ENCODE measurements at places on chromosomes 11 and 22.

- DNase-seq = no peak
Observed at GRCh38 chr11:9615031-9615451, 41.6 kb downstream of the WEE1 start.

- no peak for DNase-seq
Observed at GRCh38 chr11:32107647-32108046, 16.8 kb downstream of the RCN1 start.

DNA sequence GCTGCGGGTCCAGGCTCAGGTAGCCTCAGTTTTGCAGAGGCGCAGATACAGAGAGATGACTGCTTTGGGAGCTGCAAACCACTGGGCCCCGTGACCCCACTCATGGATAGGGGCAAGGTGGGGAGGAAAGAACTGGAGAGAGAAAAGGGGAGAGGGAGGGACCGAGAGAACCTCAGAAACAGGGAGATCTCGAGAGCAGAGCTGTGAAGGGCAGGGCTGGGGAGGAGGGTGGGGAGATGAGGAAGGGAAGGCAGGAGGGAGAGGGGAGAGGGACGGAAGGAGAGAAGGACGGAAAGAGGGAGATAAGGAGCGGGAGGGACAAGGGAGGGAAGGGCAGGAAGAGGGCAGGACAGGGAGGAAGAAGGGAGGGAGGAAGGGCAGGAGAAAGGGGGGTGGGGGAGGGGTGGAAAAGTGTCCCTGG lies 46.3 kb downstream of the IGLL1 start:
- no peak for DNase-seq

GRCh38 chr11:656426-656825 lies 19.4 kb downstream of the DRD4 start:
- no peak for DNase-seq

DNA sequence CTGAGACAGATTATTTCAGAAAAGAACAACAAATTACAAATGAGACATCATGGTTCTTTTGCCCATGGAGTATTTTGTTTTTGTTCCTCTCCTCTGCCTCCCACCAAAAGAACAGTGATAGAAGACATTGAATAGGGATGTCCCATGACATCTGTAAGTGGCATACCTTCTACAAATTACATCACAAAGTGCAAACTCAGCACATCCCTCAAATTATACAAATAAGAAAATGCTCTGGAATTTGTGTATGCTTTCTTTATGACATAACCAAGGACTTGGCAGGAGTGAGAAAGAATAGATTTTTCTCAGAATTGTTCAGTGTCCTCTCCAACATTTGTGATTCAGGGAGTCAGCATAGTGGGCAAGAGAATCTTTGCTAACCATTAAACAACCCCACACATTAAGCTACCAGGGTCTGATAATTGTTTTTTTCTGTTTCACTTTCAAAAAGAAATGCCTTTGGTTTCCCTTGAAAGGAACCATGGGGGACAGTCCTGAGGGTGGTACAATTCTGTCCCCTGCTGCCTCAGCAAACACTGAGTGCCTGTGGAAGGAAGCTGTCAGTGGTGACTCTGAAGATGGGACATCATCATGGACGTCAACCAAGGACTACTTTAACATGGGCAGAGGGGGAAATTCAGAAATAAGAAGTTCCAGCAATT lies 430.3 kb downstream of the AASDHPPT start:
- no peak for DNase-seq

GRCh38 chr11:93073026-93073425 lies 103.6 kb downstream of the MTNR1B start:
- no peak for DNase-seq

GRCh38 chr11:126514061-126514693 lies 158.7 kb downstream of the ST3GAL4 start:
- DNase-seq = no peak

GRCh38 chr11:65084598-65085375 lies 765 bp downstream of the ZFPL1 start:
- no peak for DNase-seq

- DNase-seq = no peak
Observed at GRCh38 chr22:40180403-40180802, 2.7 kb downstream of the TNRC6B start.

- DNase-seq = no peak
Observed at GRCh38 chr11:68332186-68332585, 19.8 kb downstream of the LRP5 start.

- DNase-seq = no peak
Observed at GRCh38 chr22:19086896-19087295, 35.3 kb downstream of the DGCR2 start.

GRCh38 chr22:37260901-37261336 lies 16.9 kb upstream of the RAC2 start:
- DNase-seq = peak; percentile 61

- peak; percentile 28 for DNase-seq
Observed at GRCh38 chr11:118791961-118792569, 1.1 kb upstream of the DDX6 start.

DNA sequence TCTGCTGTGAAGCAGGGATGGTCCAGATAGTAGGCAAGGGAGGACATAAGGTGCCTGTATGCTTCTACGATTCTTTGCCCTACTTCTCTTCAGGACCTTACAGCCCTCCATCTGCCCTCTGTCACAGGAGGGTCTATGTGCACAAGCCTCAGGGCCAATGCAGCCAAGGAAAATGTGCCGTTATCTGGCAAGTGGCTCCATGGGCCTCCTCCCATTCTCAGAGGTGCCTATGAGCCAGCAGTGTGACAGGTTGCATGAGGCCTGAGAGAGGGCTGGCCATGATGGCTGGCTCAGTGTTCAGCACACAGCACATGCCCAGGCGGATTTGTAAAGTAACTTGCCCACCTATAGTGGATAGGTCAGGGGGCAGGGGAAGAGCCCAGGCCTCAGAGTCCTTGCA lies 51.3 kb upstream of the SUSD2 start:
- no peak for DNase-seq

- DNase-seq = no peak
Observed at GRCh38 chr11:113998574-113998973, 23.7 kb downstream of the HTR3A start.

DNA sequence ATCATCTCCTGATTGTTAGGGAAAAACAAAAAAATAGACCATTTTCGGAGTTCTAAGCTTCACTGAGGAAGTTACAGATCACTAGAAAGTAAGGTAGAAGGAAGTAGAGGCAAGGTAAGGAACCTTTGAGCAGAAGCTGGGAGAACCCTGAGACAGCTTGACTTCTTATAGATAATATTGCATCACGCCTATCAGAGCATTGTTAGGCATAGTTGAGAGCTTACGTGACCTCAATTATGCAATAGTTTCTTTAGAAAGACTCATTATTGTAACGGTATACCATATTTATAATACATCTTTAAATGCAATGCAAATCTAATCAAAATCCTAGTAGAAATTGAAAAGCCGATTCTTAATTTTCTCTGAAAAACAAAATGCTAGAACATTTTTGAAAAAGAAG lies 4.9 kb downstream of the TBRG1 start:
- no peak for DNase-seq

DNA sequence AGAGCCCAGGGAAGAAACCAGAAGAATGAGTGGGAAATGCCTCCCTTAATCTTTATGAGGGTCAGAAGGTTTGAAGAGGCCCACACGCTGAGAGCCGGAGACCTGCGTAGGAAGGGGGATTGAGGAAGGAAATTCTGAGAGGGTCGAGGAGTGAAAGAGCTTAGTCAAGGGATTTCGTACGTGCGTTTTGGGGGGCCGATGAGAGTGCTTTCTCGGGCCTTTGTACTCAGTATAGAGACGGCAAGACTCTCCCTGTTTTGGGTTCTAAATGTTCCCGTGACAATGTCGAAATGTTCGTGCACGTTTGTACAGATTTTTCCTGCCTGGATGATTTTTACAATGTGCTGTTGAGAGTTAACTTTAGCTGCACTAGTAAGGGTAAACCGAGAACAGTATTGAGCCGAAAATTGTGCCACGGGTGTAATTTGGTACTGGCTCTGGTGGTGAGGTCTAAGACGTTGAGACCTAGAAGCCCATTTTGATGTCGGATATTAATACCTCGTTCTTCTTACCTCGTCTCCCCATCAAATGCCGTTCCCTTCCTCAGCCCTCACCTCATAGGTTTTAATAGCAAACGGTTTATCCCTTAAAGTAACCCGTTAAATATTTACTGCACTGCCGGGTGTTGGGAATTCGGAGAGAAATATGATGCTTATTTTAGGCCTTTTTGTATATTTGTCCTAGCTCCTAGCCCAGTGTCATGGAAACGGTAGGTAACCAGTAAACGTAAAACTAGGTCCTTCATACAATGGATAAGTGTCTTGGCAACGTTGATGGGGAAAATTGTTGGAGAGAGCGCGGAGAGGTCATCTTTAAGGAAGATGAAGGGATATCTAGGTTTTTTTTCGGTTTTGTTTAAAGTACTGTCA lies 734 bp downstream of the C11orf58 start:
- DNase-seq = no peak

DNA sequence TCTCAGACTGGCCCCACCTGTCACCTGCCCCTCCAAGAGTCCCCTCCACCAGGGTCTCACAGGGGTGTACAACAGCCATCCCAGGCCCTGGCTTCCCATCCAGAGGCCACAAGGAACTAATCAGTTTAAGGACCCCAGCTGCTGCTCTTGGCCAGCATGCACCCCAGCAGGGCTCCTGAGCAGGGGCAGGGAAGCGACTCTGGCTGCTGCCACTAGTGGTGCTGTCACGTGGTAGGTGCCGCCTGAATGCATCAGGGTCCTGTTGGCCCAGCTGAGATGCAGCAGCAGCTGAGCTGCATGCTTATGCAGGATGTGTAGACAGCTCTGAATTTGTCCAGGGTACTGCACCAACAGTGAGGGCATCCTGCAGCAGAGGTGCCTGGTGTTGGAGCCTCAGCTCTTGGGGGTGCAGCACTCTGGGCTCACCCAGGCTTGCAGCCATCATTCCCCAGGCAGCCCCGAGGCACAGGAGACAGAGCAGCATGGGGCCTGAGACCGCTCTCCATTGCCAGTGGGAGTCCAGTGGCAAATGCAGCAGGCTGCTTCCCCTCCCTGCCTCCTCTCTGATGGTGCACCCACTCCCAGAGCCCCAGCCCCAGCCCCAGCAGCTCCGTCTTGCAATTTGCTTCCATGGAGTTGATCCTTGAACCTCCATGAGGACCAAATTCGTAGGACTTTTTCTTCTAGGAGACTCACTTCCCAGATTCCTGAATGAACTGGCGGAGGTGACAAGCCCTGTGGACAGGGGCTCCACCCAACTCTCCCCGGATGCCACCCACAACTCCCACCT lies 98.7 kb downstream of the MPPED1 start:
- no peak for DNase-seq

DNA sequence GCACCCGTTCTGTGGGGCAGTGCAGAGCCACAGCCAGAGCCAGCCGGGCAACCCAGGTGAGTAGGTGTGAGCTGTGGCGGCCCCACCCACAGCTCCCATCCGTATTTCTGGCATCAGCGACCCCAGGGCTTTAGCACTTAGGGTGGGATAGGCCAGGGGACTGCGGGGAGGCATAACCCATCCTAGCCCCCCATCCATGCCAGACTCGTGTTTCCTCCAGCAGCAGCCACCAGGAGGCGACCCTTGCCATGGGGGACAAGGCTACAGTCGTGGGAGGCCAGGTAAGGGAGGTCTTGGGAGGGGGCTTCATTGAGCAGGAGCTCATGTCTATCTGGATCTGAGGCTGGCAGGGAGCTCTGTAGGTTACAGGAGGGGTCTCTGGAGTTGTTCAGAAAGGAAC lies 873 bp downstream of the OTOG start:
- no peak for DNase-seq

DNA sequence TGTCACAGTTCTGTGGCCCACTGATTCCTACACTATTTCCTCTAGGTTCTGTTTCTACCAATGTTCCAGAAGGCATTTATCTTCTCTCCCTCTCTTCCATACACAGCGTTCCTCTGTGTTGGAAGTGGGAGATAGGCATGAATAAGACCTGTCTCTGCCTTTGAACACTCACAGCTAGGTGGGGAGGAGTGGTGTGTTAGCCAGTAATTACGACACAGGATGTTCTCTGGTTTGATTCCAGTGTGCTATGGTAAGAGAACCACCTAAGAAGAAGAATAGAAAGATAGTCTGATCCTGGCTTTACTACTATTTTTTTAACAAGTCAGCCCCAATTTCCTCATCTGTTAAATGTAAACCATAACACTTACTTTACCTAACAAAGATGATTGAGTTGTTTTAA lies 200.2 kb upstream of the MTMR2 start:
- DNase-seq = no peak

DNA sequence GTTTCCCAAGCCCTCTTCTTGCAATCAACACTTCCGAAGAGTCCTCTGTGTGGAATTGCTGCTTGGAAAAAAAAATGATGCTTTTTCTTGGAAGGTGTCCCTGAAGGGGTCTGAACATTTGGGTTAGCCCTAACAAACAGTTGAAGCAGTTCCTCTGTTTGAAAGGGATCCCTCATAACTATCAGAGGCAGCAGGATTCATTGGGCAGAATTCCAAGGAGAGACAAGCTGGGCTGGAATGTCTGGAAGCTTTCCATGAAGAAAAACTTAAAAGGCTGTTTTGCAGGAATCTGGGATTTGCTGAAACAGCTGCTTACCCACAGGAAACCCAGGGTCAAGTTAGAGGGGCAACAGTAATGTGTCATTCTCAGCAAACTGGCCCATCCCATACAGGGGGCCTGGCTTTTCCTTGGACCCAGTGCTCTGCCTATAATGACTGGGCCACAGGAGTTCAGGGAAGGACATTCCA lies 3.1 kb downstream of the CSNK2A3 start:
- DNase-seq = no peak

- no peak for DNase-seq
Observed at GRCh38 chr11:66158156-66158555, 88.1 kb downstream of the PACS1 start.

DNA sequence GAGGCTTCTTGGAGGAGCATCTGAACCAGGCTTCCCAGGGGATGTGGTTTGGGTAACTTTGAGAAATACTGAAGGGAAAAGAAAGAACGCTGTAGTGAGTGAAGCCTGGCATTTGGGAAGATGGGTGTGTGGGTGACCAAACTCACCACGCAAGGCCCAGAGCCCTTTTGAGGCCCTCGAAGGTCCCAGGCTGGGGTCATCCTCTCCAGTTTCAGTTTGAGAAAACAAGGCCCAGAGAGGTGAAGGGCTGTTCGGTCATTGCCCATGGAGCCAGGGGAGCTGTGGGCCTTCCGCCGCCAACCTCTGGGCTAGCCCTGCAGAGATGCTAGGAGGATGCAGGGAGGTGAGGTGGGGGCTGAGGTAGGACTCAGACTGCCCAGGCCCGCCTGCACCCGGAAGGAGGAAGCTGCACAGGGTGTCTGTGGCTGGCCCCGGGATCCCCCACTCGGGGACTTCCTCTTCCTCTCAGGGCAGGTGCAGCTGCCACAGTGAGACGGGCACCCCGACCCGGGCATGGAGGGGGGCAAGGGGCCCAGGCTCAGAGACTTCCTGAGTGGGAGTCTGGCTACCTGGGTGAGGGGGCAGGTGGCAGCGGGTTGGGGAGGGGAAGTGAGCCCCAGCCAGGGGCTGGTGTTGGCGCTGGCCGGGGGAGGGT lies at the start of gene CCDC88B:
TSS of gene CCDC88B (plus strand) at position 451 of the 655 bp plus-strand sequence. CDS start at position 514, 63 bp downstream.
- peak; percentile 84 for DNase-seq

DNA sequence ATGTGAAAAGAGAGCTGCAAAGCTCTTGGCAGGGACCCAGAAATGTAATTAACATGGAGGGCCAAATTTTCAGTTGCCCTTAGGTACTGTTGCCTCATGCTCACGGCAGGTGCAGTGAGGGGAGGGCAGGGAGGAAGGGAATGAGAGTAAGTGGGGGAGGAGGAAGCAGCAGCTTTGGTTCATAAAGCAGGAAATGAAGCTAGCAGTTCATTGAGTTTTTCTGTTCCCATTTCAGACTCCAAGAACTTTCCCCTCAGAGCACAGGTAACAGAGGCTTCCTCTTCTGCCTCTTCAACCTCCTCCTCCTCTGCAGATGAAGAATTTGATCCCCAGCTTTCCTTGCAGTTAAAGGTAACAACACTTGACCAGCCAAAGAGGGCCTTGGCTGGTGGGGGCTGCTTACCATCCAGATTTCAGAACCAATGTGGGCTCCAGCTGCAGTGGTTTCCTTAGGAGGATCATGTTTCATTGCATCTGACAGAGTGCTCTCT lies 57.9 kb upstream of the PARVA start:
- no peak for DNase-seq

All from T-helper 1 cell (primary cell).